Skeletal muscle tissue (tissue), 5 donors: ENCODE measurements at places on chromosomes 13 and 19. TPM values are rescaled to one million over a fixed set of nuclear protein-coding genes. Genes with fewer than 3 reads are reported as not detected.

IL11 gene
- not detected for total RNA-seq

TGFBR3L gene
- 1.6 TPM for total RNA-seq

C5AR1 gene
- total RNA-seq, result 1.0 TPM

SWSAP1 gene
- total RNA-seq, result 0.52 TPM

PSG1 gene
- not detected for total RNA-seq

PEAK3 gene
- not detected for total RNA-seq

MYO16 gene
- total RNA-seq, result 43.8 TPM

ADPRHL1 gene
- 124 TPM for total RNA-seq

CCL25 gene
- total RNA-seq, result not detected

GPR180 gene
- total RNA-seq, result 6.3 TPM

PLA2G4C gene
- total RNA-seq, result 33.9 TPM

ICAM5 gene
- not detected for total RNA-seq

KHSRP gene
- total RNA-seq, result 65.2 TPM

SRRM5 gene
- not detected for total RNA-seq

C13orf46 gene
- total RNA-seq, result under 0.01 TPM

SLC25A41 gene
- total RNA-seq, result 0.52 TPM

HSPB6 gene
- 52.7 TPM for total RNA-seq

TMC4 gene
- 1.0 TPM for total RNA-seq

CEACAM18 gene
- total RNA-seq, result not detected

GIPC1 gene
- 41.8 TPM for total RNA-seq

FPR2 gene
- total RNA-seq, result 4.2 TPM

PRR36 gene
- total RNA-seq, result not detected

MIA gene
- 2.1 TPM for total RNA-seq

CLEC11A gene
- 11.5 TPM for total RNA-seq

FCGBP gene
- 5.7 TPM for total RNA-seq

PLEKHA4 gene
- total RNA-seq, result 14.1 TPM

GRIN3B gene
- not detected for total RNA-seq

SMIM44 gene
- not detected for total RNA-seq

ZNF836 gene
- 5.7 TPM for total RNA-seq

PABPC3 gene
- under 0.01 TPM for total RNA-seq

FPR1 gene
- 7.8 TPM for total RNA-seq

MAU2 gene
- 20.9 TPM for total RNA-seq

CASP14 gene
- not detected for total RNA-seq

CGB2 gene
- not detected for total RNA-seq

TSSK6 gene
- total RNA-seq, result not detected

RASL11A gene
- total RNA-seq, result 5.7 TPM
